NCI-H446 treated with DMSO at 0.1 percent for 48 hours (cell line): ENCODE measurements at places on chromosomes 16 and 17.

GRCh38 chr16:1378087-1378803 lies 26.5 kb downstream of the GNPTG start:
- no peak for DNase-seq

DNA sequence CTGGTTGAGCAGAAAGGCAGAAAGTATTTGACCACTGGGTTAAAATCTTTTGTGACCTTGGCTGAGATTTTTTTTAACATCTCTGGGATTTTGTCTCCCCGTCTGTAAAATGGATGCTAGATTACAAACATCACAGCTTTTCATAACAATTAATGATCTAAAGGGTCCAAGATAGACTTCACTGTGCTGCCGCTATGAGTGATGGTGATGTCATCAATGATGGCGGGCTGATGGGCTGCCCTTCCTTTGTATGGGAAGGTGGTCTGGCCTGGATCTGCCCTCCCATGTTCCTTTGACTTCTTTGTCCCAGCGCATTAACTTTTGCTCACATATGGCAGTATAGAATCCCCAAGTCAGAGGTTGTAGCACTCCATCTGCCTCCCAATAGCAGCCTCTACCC lies 116.7 kb downstream of the IRX5 start:
- no peak for DNase-seq

GRCh38 chr17:57459286-57459915 lies 203.1 kb downstream of the MSI2 start:
- DNase-seq, result no peak

DNA sequence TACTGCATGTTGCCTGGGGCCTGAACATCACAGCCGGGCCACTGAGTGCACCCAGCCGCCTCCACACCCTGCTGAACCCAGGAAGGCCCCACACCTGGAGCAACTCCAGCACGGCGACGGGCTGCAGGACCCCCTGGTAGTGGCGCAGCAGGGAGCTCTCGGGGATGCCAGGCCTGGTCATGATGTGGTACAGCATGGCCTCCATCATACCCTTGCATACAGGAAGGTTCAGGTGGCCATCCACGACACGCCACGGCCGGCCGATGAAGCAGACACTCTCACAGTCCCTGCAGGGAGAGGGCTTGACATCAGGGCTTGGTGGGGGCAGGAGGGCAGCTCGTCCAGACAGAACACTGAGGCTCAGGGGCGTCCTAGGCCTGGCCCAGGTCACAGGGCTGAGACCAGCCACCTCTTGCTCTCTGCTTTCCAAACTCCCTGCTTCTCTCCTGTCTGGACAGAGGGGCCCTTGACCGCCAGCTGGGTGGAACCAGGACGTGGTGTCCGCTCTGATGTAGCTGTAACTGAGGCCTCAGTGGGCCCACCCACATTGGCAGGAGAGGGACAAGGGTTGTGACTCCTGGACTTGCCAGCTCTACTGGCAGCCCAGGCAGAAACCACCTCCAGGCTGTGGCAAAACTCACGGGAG lies 60.3 kb downstream of the IL21R start:
- DNase-seq, result no peak

DNA sequence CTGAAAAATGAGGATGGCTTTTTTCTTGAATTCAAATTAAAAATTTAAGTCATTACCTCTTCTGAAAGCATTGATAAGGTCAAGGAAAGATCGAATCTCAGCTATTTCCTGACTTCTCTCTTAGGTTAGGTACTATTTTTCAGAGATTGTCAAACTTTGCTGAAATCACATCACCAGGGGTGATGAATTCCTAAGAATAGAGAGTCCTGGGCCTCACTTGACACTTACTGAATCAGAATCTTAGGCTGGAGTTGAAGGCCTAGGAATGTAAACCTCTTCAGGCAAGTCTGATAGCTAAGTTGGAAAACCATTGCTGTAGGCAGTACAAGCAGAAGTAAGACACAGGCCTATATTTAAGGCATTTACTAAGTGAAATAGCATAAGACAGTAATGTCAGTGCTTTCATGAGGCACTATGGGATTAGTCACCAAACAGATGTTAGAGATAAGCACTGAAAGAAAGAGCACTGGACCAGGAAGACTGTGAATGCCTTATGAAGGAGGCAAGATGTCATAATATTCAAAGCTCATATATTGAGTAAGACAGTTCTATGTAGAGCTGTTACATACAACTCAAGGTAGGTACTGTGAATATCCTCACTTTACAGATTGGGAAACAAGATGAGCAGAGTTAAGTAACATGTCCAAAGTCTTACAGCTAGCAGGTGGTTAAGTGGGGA lies 21.5 kb downstream of the DCAF7 start:
- no peak for DNase-seq

DNA sequence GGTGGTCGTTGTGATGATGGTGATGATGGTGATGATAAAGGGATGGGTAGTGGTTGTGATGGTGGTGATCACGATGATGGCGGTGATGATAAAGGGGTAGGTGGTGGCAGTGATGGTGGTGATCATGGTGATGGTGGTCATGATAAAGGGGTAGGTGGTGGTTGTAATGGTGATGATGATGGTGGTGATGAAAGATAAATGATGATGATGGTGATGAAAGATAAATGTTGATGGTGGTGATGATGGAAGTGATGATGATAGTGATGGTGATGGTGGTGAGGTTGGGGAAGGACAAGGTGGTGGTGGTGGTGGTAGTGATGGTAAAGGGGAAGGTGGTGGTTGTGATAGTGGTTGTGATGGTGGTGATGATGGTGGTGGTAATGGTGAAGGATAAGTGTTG lies 13.9 kb downstream of the CDH5 start:
- DNase-seq, result no peak

DNA sequence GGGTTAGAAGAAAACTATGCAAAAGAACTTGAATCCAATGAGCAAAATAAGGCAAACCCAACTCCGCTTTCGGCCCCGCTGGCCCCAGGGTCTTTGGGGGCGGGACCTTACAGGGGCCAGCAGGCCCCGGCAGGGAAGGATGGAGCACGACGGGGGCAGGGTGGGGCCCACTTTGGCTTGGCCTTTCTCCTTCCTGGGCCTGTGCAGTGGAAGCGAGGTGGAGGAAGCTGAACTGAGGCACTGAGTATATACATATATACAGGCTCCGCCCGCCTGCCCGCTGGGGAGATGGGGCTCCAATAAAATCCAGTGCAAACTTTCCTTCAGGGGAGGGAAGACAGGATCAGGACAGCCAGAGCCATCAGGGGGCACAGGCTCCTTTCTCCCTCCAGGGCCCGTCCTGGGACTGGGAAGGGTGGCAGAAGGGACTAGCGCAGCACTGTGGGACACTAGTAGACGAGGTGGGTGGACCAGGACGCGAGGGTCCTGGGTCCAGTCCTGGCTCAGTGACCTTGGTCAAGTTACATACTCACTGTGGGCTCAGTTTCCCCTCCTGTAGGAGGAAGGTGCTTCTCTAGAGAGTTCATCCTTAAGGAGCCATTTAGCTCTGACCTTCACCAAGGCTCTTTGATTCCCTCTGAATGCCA lies 20.9 kb upstream of the MPO start:
- DNase-seq, result no peak

- no peak for DNase-seq
Measured at GRCh38 chr16:2950773-2951172, 13.3 kb upstream of the KREMEN2 start.

GRCh38 chr16:72910875-72911274 lies 137.1 kb downstream of the ZFHX3 start:
- no peak for DNase-seq

DNA sequence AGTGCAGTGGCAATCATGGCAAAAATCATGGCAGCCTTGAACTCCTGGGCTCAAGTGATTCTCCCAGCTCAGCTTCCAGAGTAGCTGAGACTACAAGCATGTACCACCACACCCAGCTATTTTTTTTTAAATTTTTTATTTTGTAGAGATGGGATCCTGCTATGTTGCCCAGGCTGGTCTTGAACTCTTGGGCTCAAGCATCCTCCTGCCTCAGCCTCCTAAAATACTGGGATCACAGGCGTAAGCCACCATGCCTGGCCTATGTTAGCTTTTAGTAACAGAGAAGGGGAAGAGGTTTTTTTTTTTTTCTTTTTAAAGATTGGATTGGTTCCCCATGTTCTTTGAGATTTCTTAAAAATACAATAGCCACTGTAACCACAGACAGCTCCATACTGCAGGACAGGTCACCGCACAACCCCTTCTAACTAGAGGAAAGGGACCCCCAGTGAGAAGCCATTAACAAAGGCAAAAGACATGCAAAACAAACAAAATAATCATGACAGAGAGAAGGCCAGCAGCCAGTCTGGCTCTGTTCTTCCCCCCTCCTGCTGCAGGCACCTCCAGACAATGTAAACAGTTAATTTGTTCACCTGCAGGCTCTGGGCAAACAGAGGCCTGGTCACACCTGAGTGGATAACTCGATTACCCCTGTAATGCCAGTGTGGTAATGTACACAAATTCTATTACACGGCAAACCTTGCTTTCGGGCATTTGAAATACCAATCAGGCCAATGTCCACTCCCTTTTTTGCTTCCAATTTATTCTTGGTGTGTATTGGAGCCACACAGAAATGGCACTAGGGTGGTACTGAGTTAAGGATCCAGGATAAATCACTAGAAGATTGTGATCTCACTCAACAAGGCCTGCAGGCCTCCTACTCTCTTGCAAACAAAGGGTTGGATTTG lies 52.9 kb downstream of the SNX11 start:
- no peak for DNase-seq

- DNase-seq, result no peak
Measured at GRCh38 chr16:17333229-17333628, 137.5 kb downstream of the XYLT1 start.

- DNase-seq, result no peak
Measured at GRCh38 chr17:17502741-17503565, 6.8 kb upstream of the RASD1 start.

DNA sequence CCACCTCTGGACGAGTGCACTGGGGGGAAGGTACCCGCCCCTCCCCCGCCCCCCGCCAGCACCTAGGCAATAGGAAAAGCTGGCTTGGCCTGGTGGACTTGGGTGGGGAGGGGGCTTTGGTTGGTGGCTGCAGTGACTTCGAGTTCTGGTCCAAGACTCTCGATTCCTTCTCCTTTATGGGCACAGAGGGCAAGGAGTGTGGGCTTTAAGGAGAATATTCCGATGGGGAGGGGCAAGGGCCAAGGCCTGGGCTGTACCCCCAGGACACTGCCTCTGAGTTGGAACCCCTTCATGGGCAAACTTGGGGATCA lies 409 bp downstream of the ACSF2 start:
- DNase-seq, result no peak

GRCh38 chr16:10881479-10882030 lies 4.6 kb downstream of the CIITA start:
- DNase-seq, result no peak

GRCh38 chr17:1004769-1005295 lies 7.9 kb downstream of the TIMM22 start:
- no peak for DNase-seq

DNA sequence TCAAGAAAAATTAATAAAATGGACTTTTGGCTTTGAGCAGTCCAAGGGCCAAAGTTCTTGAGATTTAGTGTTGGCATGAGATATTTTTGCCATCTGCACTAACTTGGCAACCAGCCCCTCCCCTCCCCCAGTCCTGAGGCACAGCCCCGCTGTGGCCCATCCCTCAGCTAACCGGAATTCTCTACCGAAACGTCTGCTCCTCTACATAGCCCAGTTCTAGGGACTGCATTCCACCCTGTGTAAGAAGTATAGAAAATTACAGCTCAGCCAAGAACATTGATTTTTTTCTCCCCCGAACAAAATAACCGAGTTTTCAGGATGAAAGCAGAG lies 97.5 kb downstream of the AMFR start:
- no peak for DNase-seq

GRCh38 chr17:3502466-3502865 lies 26.7 kb downstream of the ASPA start:
- DNase-seq, result no peak

GRCh38 chr17:62664336-62665120 lies 37.1 kb downstream of the MRC2 start:
- DNase-seq, result no peak

- no peak for DNase-seq
Measured at GRCh38 chr17:28788100-28788499, 44.3 kb downstream of the TRAF4 start.

DNA sequence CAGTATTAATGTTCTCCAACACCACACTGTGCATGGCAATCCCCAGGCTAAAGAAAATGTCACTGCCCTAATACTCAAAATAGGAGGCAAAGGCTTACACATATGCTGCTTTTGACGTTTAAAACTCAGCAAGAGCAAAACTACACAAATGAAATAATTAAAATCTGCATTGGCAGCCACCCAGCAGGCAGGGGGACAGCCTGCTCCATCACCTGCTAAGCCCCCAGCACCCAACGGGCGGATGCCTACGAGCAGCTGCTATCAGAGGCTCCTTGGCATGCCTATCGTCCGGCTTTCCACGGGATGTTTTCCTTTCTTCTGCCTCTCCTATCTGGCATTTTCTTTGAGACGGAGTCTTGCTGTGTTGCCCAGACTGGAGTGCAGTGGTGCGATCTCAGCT lies 337.5 kb downstream of the SOX9 start:
- DNase-seq, result no peak

DNA sequence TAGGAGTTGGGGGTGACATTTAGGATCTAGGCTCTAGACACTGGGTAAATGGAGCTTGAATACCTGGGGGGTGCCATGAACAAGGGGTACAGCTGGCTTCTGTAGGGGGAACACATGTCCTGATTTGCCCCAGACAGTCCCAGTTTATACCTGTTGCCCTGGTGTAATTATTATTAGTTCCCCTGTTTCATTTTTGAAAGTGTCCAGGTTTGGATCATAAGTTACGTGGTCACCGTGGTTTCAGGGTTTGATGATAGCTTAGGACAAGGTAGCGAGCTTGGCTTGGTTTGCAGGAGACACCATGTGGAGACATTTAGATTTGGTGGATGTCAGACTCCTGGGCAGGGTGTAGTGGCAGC lies 5.5 kb downstream of the MLLT6 start:
- no peak for DNase-seq

DNA sequence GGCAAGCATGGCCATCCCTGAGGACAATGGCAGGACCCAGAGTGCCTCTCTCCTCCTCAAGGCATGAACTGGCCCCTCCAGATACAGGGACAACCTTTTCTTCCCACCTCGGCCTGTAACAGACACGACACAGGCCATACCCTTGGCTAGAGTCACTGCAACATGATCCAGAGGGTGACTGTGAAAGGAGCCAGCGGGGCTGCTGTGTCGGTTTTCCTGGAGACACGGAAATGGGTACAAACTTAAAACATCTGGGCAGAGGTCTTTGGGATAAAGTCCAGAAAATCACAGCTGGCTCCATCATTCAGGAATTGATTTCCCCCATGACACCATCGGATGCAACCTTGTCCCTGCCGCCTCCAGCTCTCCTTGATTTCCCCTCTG lies 5.3 kb downstream of the CEP295NL start:
- no peak for DNase-seq

- DNase-seq, result no peak
Measured at GRCh38 chr17:81837641-81838040, 2.8 kb upstream of the PPP1R27 start.
